ENCODE measurements at places on chromosomes 7 and 10.

DNA sequence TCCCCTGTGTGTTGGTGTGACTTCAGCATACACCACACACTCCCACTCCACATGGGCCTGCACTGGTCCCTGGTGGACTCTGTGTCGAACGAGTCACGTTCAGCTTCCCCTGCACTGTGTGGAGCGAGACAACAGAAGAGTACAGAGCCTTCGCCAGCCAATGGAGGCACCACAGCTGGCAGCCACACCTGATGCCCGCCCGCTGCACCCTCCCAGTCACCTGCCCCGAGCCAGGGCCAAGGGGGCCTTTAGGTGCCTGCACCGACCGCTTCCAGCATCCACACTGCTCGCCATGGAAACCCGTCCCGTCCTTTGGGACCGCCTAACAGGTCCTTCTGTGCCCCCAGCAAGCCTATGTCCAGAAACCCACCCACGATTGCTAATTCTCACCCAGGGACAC, 9.2 kb downstream of the FOXL3 start:
- no peak for DNase-seq
- H3K27me3 ChIP-seq, result no peaks in the 10 kb centered on the region
- H3K4me3 ChIP-seq, result no peak overlapping the region
- peaks cover 5% of the 10 kb centered on the region for H3K4me1 ChIP-seq

- H3K36me3 ChIP-seq, result no peaks in the 10 kb centered on the region
- H3K4me1 ChIP-seq, result no peaks in the 10 kb centered on the region
- H3K27ac ChIP-seq, result no peak overlapping the region
- DNase-seq, result no peak
Measured at GRCh38 chr10:35184527-35185171, 58.0 kb downstream of the CREM start.

GRCh38 chr7:137848095-137848494, 1.3 kb upstream of the DGKI start:
- no peaks in the 10 kb centered on the region for H3K4me1 ChIP-seq
- no peaks in the 10 kb centered on the region for H3K36me3 ChIP-seq
- H3K27ac ChIP-seq, result no peak overlapping the region

DNA sequence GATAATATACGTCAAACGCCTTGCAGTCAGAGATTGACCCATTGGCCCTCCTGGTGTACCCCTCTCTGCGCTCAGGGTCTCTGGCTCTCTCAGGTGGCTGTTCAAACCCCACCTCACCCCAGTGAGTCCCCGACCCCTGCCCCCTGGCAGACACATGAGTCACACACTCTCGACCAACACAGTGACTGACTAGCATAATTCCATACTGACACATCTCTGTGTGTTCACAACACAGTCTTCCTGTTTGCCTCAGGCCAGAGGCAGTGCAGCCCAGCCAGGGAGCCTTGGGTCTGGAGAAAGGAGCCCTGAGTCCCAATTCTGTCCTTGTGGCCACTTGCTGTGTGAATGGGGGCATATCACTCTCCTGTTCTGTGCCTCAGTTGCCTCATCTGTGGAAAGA, 40.1 kb downstream of the PALD1 start:
- H3K4me1 ChIP-seq, result peaks cover 16% of the 10 kb centered on the region
- H3K4me3 ChIP-seq, result no peak overlapping the region
- H3K27ac ChIP-seq, result no peak overlapping the region
- no peaks in the 10 kb centered on the region for H3K27me3 ChIP-seq
- H3K36me3 ChIP-seq, result no peaks in the 10 kb centered on the region
- DNase-seq, result no peak

GRCh38 chr7:100896732-100897608, 1.3 kb upstream of the ACHE start:
- peak overlapping the region; percentile 62 for H3K4me3 ChIP-seq
- no peak overlapping the region for H3K27ac ChIP-seq
- peak; percentile 74 for DNase-seq
- no peaks in the 10 kb centered on the region for H3K27me3 ChIP-seq
- no peaks in the 10 kb centered on the region for H3K36me3 ChIP-seq

- H3K4me1 ChIP-seq, result peaks cover 19% of the 10 kb centered on the region
- H3K27me3 ChIP-seq, result no peaks in the 10 kb centered on the region
- no peak overlapping the region for H3K27ac ChIP-seq
Measured at GRCh38 chr7:2478800-2479199, 2.6 kb upstream of the GRIFIN start.
